ENCODE measurements at places on chromosomes 7 and 10. TPM values are rescaled to one million over a fixed set of nuclear protein-coding genes. Genes with fewer than 3 reads are reported as not detected.

DNA sequence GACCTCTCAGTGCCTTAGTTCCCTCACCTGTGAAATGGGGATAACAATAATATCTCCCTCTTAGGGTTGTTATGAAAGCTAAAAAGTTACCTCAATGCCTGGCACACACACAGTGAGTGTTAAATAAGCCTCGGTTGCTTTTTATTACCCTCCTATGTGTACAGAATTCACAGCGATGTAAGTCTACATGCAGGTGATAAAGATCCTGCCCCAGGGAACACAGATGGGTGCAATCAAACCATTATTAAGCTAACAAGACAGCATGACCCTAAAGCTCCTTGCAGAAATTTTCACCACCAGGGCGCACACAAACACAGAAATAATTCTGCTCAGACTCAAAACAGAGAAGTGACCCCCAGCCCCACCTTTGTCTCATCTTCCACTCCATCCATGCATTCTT, 261.9 kb downstream of the SNX10 start:
- DNase-seq: no peak

Gene IGFBP1
- not detected for total RNA-seq

GRCh38 chr7:1675673-1676549, 5.8 kb downstream of the ELFN1 start:
- DNase-seq: no peak

Gene DYNC1I1
- 0.40 TPM for total RNA-seq

DNA sequence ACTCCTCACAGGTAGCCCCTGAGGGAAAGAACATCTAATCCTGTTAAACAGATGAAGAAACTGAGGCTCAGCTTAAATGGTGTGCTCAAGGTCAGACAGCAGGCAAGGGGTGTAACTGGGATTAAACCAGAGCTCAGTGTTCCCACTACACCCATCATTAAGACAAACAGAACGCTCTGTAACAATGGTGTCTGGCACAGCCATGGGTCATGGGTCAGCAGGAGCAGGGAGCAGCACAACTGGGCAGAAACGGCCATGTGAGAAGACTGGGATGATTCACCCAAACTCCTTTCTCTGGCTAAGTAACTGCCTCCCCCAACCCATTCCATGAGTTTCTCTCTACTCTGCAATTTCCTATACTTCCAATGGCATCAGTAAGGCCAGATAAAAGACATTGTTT, 85.5 kb upstream of the PDE1C start:
- no peak for DNase-seq

DNA sequence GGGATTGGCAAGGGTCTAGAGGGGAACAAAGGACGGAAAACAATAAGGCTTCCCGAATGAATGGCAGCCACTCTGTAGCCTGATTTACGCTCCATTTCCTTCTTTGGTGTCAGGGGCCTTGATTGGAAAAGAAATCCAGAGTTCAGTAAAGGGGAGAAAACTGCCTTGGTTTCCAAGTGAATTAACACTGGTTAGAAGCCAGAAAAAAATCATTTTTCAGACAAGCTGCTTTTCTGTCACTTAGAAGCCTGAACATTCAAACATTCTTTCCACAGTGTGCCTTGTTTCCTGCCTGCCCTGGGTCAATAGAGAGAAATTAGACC, 283 bp upstream of the TRDMT1 start:
- DNase-seq: no peak

DNA sequence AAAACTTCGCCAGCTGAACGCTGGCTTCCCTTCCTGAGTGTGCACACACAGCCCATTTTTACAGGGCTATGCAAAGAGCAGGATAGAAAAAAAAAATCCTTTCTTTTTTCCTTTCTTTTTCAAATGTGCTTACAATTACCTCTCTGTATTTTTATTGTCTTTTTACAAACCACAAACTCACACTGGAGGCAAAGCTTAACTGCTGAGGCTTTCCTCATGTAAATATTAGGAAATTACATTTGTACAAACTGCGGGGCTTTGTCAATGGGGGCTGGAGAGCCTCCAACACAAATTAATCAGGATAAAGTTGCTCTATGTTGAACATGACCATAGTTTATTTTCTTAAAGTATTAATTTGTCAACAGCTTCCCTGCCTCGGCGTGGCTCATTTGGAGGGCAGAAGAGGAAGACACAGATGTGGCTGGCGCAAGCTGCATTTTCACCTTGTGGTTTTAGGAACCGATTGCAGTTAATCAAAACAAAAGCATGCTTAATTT, 411.7 kb upstream of the MKI67 start:
- no peak for DNase-seq

Gene NODAL
- not detected for total RNA-seq

Gene TACC2
- not detected for total RNA-seq

Gene CPA4
- total RNA-seq: not detected

DNA sequence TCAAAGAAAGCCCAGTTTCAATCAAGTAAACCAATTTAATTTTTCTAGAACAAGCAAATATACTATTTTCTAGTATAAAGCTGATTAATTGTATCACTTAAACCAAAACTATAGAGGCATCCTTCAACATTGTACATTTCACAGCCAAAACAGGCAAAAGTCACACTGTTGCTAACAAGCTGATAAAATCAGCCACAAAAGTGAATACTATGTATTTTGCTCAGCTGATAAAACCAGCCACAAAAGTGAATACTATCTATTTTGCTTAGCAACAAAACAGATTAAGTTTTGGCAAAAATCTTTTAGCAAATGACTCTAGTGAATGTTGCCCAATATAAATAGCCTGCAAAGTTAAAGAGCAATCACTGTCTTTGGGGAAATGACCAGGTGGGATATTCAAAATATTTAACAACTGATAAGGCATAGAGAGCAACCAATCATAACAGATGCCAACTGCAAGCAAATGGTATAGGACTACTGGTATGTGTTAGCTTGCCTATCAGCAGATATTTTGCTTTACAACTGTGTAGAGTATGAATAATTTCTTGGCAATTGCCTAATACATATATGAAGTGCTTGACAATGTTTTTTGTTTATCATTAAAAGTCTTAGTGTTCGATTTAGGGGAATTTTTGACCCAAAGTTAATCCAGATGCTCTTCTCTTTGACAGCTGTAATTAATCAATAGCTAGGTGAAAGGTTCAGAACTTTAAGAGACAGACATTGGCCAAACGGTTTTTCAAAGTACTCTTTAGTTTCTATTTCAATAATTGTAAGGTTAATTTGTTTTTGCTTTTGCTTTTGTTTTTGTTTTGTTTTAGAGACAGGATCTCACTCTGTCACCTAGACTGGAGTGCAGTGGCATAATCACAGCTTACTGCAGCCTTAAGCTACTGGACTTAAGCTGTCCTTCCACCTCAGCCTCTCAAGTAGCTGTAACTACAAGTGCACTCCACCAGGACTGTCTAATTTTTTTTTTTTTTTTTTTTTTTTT, 44.4 kb upstream of the SP4 start:
- DNase-seq: no peak

DNA sequence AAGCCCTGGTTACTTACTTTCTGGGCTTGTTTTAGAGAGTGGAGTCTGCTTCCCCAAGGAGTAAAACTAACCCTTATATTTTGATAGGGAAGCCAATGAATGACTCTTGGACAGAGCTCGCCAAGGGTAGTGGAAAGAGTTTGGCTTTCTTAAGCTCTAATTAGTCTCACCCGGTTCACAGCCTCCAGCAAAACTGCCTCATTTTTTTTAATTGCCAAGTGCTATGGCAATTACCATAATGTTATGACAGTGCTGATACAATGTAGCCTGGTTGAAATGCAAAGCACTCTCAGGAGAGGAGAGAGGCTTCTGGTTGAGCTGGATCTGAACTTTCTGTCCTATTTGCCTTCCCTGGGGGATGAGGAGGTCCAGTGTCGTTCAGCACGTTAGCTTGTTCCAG, 376.1 kb upstream of the CHRM2 start:
- no peak for DNase-seq

DNA sequence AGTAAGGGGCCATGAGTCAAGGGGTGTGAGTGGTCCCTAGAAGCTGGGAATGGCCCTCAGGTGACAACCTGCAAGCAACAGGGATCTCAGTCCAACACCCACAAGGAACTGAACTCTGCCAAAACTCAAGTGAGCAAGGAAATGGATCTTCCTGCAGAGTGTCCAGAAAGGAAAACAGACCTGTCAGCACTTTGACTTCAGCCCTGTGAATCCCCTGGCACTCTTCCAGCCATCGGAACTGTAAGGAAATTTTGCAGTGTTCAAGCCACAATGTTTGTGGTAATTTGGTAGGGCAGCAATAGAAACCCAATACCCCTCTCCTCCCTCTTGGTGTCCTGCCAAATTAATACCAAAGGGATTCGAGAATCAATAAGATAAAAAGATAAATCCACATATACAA, 6.9 kb downstream of the LYZL1 start:
- DNase-seq: no peak

DNA sequence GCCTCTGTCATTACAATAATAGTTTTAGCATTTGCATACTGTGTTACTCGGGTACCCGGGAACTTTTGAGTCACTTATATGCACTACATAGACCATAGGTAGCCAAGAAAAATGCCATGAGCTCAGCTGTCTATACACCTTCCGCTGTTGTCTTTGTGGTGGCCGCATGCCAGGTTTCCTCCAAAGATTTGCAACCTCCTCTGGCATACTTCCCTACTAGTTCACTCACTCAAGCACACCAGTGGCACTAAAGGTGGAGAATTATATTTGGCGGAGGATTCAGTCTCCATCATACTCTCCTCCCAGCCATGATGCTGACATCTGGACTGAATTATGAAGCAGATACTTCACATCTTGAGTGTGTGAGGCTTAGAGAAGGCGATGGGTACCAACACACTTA, 35.6 kb upstream of the GRB10 start:
- DNase-seq: no peak

DNA sequence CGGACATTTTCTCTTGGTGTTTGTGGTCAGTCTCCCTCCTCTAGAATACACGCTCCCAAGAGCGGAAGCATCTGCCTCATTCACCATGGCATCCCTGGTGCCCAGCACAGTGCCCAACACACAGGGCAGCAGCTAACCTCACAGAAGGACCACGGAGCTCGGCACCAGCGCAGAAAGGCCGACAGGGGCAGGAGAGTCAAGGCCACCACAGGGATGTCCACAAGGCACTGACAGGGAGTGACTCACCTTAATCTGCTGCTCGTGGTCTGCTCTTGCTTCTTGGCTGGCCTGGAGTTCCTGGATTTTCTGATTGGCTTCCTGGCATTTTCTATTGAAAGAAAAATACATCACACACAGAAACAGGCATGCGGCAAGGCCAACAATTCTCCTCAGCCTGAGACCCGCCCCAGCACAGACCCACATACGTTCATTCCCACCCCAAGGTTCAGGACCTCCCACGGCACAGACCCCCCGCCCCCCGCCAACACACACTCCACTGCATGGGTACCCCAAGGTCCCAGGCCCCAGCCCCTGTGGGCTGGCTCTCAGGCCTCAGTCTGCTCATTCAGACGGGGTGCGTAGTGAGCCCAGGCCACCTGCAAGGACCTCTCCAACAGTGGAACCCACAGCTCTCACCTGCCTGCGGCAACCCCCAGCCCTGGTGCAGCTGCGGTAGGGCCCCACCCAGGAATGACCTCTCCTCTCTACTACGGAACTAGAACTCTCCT, 14.9 kb downstream of the MAD1L1 start:
- DNase-seq: no peak

DNA sequence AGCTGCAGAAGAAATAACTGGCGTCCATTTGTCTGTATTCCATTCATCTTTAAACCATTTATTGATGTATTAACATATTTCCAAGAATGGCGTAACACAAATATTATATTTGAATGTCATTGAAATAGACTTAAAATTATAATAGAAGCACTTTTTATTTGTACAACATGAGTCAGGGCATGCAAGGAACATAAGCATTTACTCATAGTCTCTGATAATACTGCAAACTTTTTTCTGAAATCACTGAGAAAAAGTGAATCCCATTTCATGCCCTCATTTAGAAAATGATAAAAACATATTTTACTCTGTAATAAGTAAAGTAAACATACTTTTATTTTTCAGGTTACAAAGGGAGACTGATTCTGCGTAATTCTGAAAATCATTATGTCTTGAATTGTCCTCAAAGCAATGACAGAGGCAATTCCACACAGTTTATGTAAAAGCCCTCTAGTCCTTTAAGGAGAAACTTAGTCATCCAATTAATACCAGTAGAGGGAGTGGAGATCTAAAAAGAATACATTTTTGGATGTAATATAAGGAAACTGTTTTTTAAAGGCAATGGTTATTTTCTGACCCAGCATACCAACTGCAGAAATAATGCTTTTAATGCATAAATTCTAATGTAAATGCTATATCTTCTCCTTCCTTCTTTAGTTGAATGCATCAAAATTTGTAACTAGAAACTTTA, 58.1 kb downstream of the AGMO start:
- no peak for DNase-seq

GRCh38 chr10:130746311-130746710, 565.2 kb downstream of the TCERG1L start:
- no peak for DNase-seq

Gene AKR1C8
- total RNA-seq: not detected

Gene SFTPD
- not detected for total RNA-seq

Gene HMX3
- not detected for total RNA-seq

GRCh38 chr7:42736931-42737330, 174.9 kb downstream of the C7orf25 start:
- DNase-seq: no peak

Gene WNT2
- total RNA-seq: not detected

GRCh38 chr7:20268824-20269223, 51.6 kb upstream of the MACC1 start:
- DNase-seq: no peak

DNA sequence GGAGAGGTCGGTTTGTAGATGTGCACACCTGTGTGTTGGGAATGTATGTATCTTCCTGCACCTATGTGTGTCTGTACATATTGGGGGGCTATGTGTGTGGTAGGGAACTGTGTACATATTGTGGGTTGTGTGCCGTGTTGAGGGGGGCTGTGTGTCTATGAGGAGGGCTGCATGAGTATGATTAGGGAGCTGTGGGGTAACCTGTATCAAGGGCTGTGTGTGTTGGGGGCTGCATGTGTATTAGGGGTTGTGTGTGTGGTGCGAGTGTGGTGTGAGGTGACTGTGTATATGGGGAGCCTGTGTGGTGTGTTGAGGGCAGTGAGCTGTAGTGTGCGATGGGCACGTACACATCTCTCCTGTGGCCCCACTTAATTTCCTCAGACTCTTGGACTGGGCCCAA, 22.2 kb upstream of the PAX2 start:
- no peak for DNase-seq

DNA sequence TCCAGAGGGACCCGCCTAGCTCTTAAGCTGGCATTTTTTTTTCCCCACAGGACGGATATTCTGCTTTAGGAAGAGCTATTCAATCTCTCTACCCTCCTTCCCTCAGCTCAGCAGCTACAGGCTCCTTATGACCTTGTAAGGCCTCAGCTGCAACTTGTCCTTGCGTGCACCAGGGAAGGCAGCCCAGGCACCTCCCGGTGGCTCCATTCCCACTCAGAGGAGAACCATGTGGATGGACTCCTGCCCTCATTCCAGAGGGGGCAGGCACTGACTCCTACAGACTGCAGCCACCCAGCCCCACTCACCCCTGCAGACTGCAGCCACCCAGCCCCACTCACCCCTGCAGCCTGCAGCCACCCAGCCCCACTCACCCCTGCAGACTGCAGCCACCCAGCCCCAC, 73.7 kb downstream of the ITIH5 start:
- no peak for DNase-seq

GRCh38 chr7:129010075-129010474, 44.8 kb downstream of the TNPO3 start:
- DNase-seq: no peak

GRCh38 chr7:47252675-47253074, 329.2 kb downstream of the TNS3 start:
- DNase-seq: no peak
